ENCODE measurements at places on chromosomes 6 and 20.

GRCh38 chr20:57649617-57650015 is 29.4 kb upstream of the ZBP1 start:
- H3K36me3 ChIP-seq: peaks cover 29% of the 10 kb centered on the region
- peaks cover 4% of the 10 kb centered on the region for H3K4me1 ChIP-seq
- no peaks in the 10 kb centered on the region for H3K27me3 ChIP-seq
- H3K4me3 ChIP-seq: no peak overlapping the region

- H3K27ac ChIP-seq: no peak overlapping the region
- H3K27me3 ChIP-seq: no peaks in the 10 kb centered on the region
- DNase-seq: no peak
- H3K4me1 ChIP-seq: peaks cover 12% of the 10 kb centered on the region
- H3K36me3 ChIP-seq: no peaks in the 10 kb centered on the region
These were observed 39.7 kb upstream of the TULP1 start for GRCh38 chr6:35552285-35552917.

GRCh38 chr6:151228788-151229400 is 10.9 kb upstream of the AKAP12 start:
- H3K4me3 ChIP-seq: no peak overlapping the region
- H3K36me3 ChIP-seq: no peaks in the 10 kb centered on the region
- no peak for DNase-seq
- H3K4me1 ChIP-seq: no peaks in the 10 kb centered on the region
- no peaks in the 10 kb centered on the region for H3K27me3 ChIP-seq
- H3K27ac ChIP-seq: no peak overlapping the region

DNA sequence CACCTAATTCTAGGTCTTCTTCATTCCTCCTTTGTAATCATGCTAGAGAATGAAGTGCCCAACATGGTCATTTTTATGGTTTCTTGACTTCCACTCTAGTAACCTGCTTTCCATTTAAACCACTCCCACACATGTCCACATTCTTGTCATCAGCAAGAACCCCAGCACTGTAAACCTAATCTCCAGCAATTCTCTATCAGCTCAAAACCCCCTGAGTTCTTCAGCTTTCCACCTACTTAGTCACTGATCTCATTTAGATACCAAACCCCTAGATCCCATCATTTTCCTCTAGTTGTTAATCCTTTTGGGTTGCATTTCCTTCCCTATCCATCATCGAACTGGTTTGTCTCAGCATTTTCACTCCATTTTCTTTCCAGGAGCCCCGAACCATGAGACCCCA is 49.7 kb downstream of the GOPC start:
- no peak for DNase-seq
- H3K4me1 ChIP-seq: peaks cover 8% of the 10 kb centered on the region
- H3K4me3 ChIP-seq: no peak overlapping the region
- H3K27ac ChIP-seq: no peak overlapping the region
- H3K27me3 ChIP-seq: no peaks in the 10 kb centered on the region

DNA sequence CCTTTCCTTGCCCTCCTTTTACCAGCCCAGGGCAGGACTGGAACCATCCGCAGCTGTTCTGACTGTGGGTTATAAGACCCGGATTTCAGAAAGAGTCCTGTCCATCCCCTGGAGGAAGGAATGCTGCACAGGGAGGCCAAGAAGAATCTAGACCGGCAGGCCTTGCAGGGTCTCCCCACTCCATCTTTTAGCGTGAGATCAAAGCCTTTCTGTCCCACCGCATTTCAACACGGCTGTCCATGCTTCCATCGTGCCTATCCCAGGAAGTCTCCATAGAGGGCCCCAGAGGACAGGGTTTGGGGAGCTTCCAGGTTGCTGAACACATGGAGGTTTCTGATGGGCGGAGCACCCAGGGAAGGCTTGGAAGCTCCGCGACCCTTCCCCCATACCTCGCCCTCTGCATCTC is 79.3 kb upstream of the AGPAT4 start:
- H3K4me3 ChIP-seq: no peak overlapping the region
- no peaks in the 10 kb centered on the region for H3K27me3 ChIP-seq
- H3K27ac ChIP-seq: no peak overlapping the region
- no peaks in the 10 kb centered on the region for H3K4me1 ChIP-seq

- peak overlapping the region; percentile 55 for H3K27ac ChIP-seq
- H3K36me3 ChIP-seq: no peaks in the 10 kb centered on the region
- peaks cover 15% of the 10 kb centered on the region for H3K4me1 ChIP-seq
- no peaks in the 10 kb centered on the region for H3K27me3 ChIP-seq
These were observed 610.1 kb upstream of the ARID1B start for GRCh38 chr6:156167016-156167624.

GRCh38 chr6:74410630-74411029 is 714.6 kb downstream of the CD109 start:
- DNase-seq: no peak
- no peak overlapping the region for H3K27ac ChIP-seq
- H3K27me3 ChIP-seq: no peaks in the 10 kb centered on the region

- peaks cover 14% of the 10 kb centered on the region for H3K36me3 ChIP-seq
- peak overlapping the region; percentile 100 for H3K27ac ChIP-seq
- peak overlapping the region; percentile 100 for H3K4me3 ChIP-seq
- H3K4me1 ChIP-seq: peaks cover 6% of the 10 kb centered on the region
- no peaks in the 10 kb centered on the region for H3K27me3 ChIP-seq
These were observed 431 bp downstream of the LOC128125822 start for GRCh38 chr6:63572747-63573075.

DNA sequence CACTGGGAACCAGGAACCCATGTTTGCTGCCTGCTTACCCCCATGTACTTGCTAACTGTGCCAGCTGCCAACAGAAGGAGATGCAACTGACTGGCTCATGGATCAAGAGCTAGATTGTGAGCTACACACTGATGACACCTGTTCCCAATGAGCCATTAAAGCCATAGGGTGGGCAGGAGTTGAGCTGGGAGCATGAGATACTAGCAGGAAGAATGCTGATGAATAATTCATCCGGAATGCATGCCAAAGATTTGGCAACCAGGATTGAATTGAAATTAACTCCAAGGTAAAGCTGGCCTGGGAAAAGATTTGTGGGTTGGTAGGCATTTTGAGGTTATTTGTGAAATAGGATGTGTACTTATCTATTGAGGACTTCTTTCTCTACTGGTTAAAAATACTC is 631.1 kb downstream of the KIF16B start:
- no peak overlapping the region for H3K4me3 ChIP-seq
- no peak for DNase-seq
- H3K27ac ChIP-seq: no peak overlapping the region
- H3K36me3 ChIP-seq: no peaks in the 10 kb centered on the region

DNA sequence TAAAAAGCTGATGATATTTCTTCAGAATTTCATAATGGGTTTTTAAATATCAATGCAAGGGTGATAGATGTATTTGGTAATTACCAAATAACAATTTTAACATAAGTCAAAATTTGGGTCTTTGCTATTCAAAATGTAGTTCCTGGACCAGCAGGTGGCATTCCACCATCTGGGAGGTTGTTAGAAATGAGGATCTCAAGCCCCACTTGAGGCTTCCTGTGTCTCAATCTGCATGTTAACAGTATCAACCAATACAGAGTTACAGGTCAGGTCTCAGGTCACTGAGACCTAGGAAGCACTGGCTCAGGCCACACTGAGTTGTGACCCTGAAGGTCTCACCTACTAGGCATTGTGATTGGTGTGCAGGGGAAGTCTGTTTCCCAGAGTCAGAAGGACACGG is 57.2 kb upstream of the MTRF1L start:
- no peaks in the 10 kb centered on the region for H3K36me3 ChIP-seq
- no peak overlapping the region for H3K27ac ChIP-seq
- H3K4me1 ChIP-seq: no peaks in the 10 kb centered on the region
- DNase-seq: no peak
- no peaks in the 10 kb centered on the region for H3K27me3 ChIP-seq

DNA sequence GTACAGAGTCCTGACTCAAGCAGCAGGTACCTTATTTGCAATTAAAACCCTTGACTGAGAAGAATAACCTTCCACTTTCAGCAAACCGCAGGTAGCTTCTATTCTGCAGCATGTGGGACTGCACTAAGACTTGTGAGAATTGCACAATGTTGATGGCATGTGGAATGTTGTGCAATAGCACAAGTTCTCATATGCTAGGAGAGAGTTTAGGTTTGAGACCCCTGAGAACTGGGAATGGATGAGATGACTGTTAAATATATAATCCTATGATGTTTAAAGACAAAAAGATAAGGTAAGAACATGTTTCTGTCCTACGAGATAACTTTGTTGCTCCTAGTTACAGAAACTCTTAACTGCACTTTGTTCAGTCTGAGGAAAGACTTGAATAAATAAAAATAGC is 194.6 kb downstream of the OTOR start:
- no peaks in the 10 kb centered on the region for H3K27me3 ChIP-seq
- H3K36me3 ChIP-seq: no peaks in the 10 kb centered on the region
- H3K4me1 ChIP-seq: no peaks in the 10 kb centered on the region
- H3K27ac ChIP-seq: no peak overlapping the region
- no peak for DNase-seq

DNA sequence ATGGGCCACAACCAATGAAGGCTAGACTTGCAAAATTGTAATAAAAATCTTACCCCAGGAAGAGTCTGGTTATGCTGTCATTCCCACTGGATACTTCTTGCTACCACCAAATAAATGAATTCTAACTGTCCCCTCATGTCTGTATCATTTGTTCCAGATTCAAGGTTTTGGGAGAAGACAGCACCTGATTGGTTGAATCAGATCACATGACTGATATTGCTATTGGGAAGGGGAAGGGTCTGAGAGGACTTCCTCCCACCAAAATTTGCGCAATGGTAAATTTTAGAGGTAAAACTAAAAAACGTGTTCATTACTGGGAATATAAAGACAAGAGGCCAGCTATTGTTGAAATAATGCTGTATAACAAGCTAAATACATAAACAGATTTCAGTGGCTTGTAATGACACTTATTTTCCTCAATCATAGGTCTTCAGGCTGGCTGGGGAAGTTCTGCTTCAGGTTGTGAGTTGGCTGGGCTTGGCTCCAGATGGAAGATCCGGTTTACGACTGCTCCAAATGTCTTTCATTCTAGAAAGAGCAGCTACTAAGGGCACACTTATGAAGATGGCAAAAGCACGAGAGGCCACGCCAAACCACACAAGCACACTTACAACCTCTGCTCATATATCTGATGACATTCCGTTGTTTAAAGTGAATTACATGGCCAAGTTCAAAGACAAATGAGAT is 27.1 kb upstream of the TASP1 start:
- no peak for DNase-seq
- H3K27ac ChIP-seq: no peak overlapping the region
- H3K4me1 ChIP-seq: peaks cover 4% of the 10 kb centered on the region
- H3K4me3 ChIP-seq: no peak overlapping the region
- no peaks in the 10 kb centered on the region for H3K36me3 ChIP-seq
- no peaks in the 10 kb centered on the region for H3K27me3 ChIP-seq

DNA sequence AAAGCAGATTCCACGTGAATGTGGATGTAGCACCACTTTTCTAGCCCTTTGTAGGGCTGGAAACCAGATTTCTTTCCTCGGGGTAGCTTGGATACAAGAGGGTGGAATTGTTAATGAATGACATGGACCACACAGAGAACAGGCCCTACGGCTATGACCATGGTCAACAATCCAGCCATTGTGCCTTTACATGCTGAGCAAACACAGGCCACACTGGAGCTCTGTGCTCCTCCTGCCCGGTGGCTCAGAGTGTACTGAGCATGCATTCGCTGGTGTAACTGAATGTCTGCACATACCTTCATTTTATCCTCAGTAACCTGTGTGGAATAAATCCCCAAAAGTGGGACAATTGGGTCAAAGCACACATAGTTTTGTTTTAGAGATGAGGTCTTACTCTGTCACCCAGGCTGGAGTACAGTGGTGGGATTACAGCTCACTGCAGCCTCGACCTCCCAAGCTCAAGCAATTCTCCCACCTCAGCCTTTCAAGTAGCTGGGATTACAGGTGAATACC is 32.8 kb downstream of the LRP11 start:
- no peaks in the 10 kb centered on the region for H3K27me3 ChIP-seq
- peak overlapping the region; percentile 1 for H3K4me3 ChIP-seq
- peaks cover 5% of the 10 kb centered on the region for H3K36me3 ChIP-seq
- DNase-seq: no peak

- no peak overlapping the region for H3K27ac ChIP-seq
- DNase-seq: no peak
- H3K4me3 ChIP-seq: no peak overlapping the region
- no peaks in the 10 kb centered on the region for H3K27me3 ChIP-seq
These were observed 4.7 kb upstream of the ENPP5 start for GRCh38 chr6:46175446-46175845.

- H3K27ac ChIP-seq: no peak overlapping the region
- H3K4me3 ChIP-seq: no peak overlapping the region
- DNase-seq: no peak
- H3K36me3 ChIP-seq: peaks cover 13% of the 10 kb centered on the region
- H3K27me3 ChIP-seq: no peaks in the 10 kb centered on the region
These were observed 32.8 kb downstream of the RAB22A start for GRCh38 chr20:58342104-58342945.

GRCh38 chr6:159169193-159169555 is at the start of gene FNDC1:
TSS of gene FNDC1 (plus strand) at chr6:159169400. CDS start at chr6:159169597, 197 bp downstream.
- peaks cover 30% of the 10 kb centered on the region for H3K27me3 ChIP-seq
- peak within 1 kb of the TSS; percentile 41 for H3K4me3 ChIP-seq
- H3K4me1 ChIP-seq: no peaks in the 10 kb centered on the region
- no peaks in the 10 kb centered on the region for H3K36me3 ChIP-seq
- no peak for DNase-seq
- no peak within 1 kb of the TSS for H3K27ac ChIP-seq

- no peak overlapping the region for H3K27ac ChIP-seq
- no peaks in the 10 kb centered on the region for H3K36me3 ChIP-seq
- no peaks in the 10 kb centered on the region for H3K4me1 ChIP-seq
- peaks cover 43% of the 10 kb centered on the region for H3K27me3 ChIP-seq
- H3K4me3 ChIP-seq: no peak overlapping the region
These were observed 327.8 kb downstream of the TAF4 start for GRCh38 chr20:61737812-61738443.

- no peak overlapping the region for H3K27ac ChIP-seq
- H3K27me3 ChIP-seq: no peaks in the 10 kb centered on the region
- no peaks in the 10 kb centered on the region for H3K4me1 ChIP-seq
- H3K36me3 ChIP-seq: no peaks in the 10 kb centered on the region
These were observed 431.9 kb upstream of the GJE1 start for GRCh38 chr6:141700819-141701218.

- no peaks in the 10 kb centered on the region for H3K27me3 ChIP-seq
- DNase-seq: no peak
These were observed 51.8 kb downstream of the SLC35B3 start for GRCh38 chr6:8383584-8383983.

GRCh38 chr20:52270001-52270606 is 78.5 kb upstream of the ZFP64 start:
- H3K36me3 ChIP-seq: no peaks in the 10 kb centered on the region
- no peak overlapping the region for H3K27ac ChIP-seq
- no peaks in the 10 kb centered on the region for H3K27me3 ChIP-seq
- no peak overlapping the region for H3K4me3 ChIP-seq

DNA sequence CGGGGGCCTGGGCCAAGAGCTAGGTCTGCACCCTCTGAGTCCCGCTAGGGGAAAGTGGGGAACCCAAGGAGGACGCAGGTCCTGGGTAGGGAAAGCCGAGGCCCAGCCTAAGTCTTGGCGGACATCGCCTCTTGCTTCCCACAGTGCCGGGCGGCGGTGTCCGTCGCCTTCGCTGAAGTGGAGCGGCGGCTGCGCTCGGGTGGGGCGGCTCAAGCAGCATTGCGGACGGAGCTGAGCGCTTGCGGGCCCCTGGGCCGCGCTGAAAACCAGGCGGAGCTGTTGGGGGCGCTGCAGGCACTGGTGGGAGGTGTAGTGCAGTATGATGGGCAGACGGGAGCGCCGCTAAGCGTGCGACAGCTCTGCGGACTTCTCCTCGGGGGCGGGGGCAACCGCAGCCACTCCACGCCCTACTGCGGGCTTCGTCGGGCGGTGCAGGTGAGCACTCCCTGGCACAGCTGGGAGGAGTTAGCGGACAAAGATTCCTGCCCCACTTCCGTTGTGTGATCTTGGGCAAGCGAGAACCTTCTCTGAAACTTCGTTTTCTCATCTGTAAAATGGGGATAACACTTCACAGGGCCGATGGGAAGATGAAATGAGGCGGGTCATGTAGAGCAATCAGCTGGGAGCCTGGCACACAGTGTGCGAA is 4.2 kb downstream of the PRSS16 start:
- H3K36me3 ChIP-seq: no peaks in the 10 kb centered on the region
- H3K27me3 ChIP-seq: no peaks in the 10 kb centered on the region
- H3K4me3 ChIP-seq: peak overlapping the region; percentile 55
- H3K4me1 ChIP-seq: no peaks in the 10 kb centered on the region
- DNase-seq: no peak

Measured in tibial artery (tissue), 4 donors.